NCI-H524 treated with DMSO at 0.1 percent for 48 hours (cell line): ENCODE measurements at places on chromosomes 1 and 21.

DNA sequence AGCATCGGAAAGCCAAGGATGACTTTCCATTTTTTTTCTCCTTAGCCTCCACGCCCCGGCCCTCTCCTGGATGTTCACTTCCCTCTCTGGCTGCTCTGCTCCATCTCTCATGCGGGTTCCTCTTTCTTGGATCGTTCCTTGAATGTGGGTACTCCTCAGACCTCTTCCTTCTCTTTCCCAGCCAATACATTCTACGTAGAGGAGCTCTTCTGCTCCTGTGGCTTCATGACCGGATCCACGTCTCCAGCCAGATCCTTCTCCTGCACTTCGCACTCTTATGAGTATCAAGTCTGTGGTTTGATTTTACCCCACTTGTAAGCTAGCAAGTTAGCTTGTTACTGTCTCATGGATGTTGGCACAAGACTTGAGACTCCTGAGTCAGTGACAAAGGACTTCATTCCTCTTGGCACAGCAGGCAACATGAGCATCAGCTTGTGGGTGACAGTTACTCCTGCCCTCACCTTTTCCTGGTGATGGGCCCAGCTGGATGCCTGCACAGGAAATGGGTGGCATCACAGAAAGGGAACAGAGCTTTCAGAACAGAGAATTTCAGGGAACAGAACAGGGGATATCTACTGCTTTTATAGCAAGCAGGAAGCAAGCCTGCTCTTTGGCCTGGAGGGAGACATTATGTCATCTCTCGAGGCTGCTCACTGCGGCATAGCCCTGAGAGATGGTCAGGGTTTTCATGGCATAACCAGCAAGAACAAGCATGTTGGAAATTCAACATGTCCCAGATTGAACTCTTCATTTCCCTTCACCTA lies 100.1 kb upstream of the KIF26B start:
- DNase-seq: no peak

DNA sequence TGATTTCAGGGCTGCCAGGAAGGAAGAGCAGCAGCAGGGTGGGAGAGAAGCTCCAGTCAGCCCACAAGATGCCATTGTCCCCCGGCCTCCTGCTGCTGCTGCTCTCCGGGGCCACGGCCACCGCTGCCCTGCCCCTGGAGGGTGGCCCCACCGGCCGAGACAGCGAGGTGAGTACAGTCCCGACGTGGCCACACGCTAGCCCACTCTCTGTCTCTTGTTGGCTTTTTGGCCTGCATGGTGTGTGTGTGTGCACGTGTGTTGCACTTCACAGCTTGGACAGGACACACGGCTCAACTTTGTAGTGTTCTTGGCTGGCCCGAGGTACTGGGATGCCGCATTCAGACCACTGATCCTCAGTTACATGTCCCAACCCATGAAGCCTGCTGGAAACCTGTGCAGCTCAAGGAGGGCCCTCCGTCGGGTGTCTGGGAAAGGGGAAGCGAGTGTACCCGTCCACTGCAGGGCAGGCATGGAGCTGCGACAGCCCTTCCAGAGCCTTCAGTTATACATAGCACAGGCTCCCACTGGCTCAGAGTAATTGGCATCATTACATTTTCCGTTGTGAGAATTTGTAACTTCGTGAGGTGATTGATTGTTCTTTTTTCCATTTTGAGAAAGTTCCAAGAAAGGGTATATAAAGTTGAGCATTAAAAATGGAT lies 454 bp downstream of the CORT start:
- no peak for DNase-seq

DNA sequence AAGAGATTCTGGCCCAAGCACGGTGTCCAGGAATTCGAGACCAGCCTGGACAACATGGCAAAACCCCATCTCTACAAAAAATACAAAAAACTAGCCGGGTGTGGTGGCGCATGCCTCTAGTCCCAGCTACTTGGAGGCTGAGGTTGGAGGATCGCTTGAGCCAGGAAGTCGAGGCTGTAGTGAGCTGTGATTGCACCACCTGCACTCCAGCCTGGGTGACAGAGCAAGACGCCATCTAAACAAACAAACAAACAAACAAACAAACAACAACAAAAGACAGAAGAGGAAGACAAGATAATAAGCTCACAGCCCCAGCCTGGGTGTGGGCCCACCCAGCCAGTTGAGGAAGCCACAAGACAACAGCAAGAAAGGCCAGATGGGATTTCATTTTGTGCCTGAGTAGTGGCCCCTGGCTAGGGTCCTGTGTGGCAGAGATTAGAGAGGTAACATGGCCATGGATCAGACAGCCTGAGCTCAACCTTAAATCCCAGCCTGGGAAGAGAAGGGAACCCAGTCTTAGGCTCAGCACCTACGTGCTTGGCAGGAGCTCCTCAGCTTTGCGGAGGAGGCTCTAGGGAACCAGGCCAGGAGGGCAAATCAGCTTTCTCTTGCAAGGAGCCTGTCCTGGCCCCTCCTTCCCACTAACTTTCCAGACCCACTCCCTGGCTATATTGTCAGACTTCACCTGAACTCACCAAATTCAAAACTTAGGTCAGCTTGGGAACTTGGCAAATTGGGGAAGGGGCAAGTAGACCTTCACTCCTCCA lies 4.9 kb upstream of the BEST4 start:
- no peak for DNase-seq

GRCh38 chr1:1862905-1863547 lies 27.9 kb downstream of the GNB1 start:
- DNase-seq: no peak

- no peak for DNase-seq
These were observed 16.8 kb upstream of the POGZ start for GRCh38 chr1:151476083-151476482.

- no peak for DNase-seq
These were observed at the start of gene RGS5 for GRCh38 chr1:163202833-163203451. Gene RGS5 (minus strand): TSS chr1:163202916. CDS start chr1:163202835, 81 bp downstream.

DNA sequence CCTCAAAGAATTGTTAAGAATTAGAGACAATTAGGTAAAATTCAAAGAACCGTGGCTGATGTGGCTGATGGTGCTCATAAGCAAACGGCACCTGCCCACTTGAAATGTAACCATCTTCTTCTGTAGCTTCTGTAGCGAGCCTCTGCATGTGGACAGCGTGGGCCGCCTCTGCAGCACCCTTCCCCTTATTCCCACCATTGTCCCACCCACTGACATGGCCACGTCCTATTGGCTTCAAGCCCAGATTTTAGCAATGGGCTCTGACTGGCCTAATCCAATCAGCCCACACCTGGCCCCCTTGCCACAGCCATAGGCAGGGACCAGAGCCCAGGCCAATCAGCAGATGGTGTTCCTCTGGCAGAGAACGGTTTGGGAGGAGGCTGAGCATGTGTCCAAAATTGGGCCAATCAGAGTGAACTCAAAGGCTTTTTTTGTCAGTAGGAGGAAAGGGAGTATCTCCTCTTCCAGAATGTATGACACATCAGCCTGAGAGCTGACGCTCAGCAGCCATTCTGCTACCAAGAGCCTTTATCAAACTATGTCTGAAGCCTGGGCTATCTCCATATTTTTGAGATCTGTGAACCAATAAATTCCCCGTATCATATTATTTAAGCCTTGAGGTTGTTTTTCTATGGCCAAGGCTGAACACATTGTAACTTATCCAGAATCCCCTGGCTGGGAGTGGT lies 518.5 kb downstream of the SMYD3 start:
- no peak for DNase-seq

DNA sequence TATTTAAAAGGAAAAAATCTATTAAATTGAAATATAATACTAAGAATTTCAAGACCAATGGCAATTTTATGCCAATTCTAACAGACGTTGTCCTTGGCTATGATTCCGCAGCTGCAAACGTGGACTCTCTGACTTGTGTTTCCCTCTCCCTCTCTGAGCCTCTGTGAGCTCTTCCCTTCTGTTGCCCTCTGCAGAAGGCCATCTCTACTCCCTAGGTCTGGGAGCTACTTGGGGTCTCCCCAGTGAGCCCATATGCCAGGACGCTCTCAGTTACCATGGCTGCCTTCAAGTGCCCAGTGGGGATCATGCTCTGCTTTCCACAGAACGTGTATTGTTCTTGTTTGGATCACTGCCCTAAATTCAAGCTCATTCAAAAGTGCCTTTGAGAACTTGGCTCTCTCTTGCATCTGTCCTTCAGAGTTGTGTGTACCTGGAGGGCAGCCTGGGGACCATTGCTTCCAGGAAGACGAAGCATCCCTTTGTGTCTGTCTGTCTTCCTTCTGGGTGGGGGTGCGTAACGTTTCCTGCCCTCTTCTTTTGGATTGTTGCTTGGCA lies 97.5 kb upstream of the TSPAN2 start:
- DNase-seq: no peak

DNA sequence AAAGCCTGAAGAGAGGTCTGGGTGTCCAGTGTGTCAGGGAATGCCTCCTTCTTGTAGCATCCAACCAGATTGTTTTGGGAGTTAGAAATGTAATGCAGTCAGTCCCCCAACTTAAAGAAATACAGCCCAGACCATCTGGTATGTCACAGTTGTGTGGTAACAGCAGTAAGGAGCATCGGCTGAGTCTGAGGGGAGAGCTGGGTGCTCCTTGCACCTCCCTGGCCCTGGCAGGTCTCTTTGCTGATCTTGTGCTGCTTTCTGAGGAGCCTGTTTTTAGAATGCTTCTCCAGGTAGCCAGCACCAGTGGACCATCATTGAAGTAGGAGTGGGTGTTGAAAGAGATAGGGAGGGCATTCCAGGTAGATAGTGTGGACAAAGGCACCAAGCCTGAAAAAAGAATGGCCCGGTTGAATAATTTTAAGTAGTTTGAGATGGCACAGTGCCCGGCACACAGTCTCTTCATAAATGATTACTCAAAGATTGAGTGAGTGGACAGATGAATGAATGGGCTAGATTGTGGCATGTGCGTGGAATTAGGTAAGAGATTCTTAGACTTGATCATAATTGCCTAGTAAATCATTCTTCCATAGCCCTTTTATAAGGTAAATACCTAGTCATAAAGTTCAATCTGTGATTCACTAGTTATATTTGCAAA lies 46.5 kb downstream of the LAMC1 start:
- DNase-seq: no peak

- DNase-seq: no peak
These were observed 9.2 kb upstream of the SERTAD4 start for GRCh38 chr1:210223226-210223904.

GRCh38 chr1:6070450-6070974 lies 24.8 kb downstream of the KCNAB2 start:
- no peak for DNase-seq

DNA sequence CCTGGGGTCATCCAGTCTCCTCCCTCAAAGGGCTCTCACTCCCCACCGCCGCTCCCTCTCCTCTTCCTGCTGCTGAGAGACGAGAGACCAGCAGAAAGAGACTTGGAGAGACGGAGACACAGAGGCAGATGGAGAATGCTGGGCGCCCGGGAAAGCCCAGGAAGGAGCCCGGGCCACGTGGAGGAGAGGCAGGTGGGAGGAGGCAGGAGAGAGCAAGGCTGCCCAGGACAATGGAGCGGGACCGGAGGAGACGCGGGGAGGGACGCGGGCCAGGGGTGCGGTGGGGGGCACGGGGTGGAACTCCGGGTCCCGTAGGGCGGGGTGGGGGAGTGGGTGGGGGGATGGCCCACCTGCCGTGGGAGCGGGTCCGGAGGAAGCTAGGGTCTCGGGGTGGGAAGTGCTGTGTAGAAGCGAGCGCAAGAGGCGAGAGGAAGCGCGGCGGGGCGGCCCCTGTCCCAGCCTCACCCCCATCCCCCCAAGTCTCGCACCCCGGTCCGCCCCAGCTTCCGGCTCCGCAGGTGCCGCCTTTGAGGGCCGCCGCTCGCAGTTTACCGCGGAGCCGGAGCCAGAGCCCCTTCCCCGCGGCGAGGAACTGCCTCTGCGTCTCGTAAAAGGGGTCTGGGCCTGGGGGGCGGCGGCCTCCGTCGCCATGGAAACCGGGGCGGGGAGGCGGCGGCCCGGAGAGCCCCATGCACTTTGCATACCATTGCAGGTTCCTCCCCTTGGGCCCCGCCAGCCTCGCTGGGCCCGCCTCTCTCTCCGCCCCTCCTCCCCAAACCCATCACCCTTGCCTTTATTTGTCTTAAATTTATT lies 11.7 kb upstream of the EPHA2 start:
- no peak for DNase-seq
